ENCODE measurements at places on chromosomes 4 and X.

GRCh38 chrX:143781103-143781502, 60.6 kb upstream of the SPANXN2 start:
- DNase-seq: peak; percentile 11

DNA sequence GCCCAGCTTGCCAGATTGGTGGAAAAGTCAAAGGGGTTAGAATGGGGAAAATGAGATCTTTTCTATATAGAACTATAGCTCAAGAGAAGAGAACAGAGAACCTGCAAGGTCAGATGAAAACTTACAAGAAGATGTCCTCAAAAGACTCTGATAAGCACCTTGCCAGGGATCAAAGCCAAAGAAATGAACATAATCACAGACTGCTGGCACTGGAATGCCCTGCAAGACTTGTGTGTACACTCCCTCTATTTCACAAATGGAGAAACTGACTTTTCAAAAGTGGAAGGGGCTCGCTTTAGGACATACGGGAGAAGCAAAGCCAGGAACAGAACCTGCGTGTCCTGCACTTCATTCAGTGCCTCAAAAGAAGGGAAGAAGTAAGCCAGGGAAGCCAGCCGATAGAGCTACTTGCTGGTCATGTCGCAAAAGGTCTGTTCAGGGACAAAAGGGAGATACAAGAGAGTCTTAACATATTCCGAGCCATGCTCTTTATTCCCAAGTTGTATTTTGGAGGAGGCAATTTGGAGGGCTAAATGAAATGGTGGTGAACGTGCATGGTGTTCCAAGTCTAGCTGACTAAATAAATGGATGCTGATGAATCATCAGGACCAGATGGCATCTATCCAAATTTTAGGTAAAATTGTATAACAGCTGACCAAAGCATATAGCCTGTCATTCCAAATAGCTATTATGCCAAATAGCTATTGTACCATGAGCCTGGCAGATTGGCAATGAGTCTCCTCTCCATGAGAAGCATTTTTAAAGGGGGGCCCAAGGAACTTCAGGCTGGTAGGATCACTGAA, 175.6 kb upstream of the GPC4 start:
- DNase-seq: peak; percentile 39

DNA sequence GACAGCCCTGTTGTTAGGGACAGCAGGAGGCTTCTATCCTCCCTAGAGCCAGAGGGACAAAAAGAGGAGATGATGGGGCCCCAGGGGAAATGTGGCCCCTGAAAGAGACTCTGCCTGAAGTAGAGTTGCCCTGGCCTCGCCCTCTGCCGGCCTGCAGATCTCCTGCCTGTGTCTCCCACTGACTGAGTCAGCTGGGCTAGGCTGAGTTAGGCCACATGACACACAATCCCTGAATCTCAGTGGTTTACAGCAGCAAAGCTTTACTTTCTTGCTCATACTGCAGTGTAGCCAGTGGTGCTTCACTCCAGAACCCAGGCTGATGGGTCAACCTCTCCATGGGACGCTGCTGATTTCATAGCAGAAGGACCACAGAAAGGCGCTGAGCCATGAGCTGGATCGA, 23.5 kb downstream of the DRD5 start:
- DNase-seq: no peak

GRCh38 chr4:10733481-10734062, 49.0 kb upstream of the CLNK start:
- no peak for DNase-seq

Measured in astrocyte of the hippocampus (primary cell).